ENCODE measurements at places on chromosomes 2 and 18.
A peak's percentile ranks its signal among the peaks of the same experiment; 100 is the strongest.

GRCh38 chr2:45607701-45608100 lies 3.4 kb downstream of the SRBD1 start:
- DNase-seq: peak; percentile 18

GRCh38 chr18:50928551-50928950 lies 39.3 kb upstream of the ELAC1 start:
- no peak for DNase-seq

- DNase-seq: no peak
Measured at GRCh38 chr2:166321076-166321475, 54.7 kb downstream of the SCN9A start.

DNA sequence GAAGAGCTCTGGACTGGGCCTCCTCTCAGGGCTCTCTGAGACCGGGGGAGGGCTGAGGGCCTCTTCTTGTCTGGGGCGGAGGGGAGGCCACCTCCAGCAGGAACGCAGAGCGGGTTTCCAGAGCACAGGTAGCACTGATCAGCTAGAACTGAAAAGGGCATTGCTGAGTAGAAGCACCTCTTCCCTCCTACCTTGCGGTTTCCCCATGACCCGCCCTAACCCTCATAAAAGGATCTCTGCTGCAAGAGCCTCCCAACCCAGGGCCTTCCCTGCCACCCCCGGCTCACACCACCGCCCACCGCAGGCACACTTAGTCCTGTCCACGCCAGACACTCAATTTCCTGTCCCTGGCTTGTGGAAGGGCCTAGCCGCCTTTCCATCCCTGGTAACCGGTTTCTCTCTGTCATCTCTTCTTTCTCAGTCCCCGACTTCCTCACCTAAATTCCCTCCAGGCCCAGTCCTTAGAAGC lies 966 bp downstream of the ADCY3 start:
- DNase-seq: peak; percentile 53

DNA sequence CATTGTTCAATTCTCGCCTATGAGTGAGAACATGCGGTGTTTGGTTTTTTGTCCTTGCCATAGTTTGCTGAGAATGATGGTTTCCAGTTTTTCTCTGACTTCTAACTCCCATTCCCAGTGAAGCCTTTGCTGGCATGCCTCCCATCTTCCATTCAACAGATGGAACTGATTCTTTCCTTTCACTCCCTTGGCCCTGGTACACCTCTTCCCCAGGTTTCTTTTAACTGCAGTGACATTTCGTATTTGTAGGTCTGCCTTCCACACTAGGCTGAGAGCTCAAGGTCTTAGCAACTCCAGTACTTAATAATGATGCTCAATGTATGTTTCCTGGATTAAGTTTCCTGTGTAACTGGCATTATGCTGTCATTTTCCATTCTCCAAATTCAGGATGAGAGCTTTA lies 48.5 kb downstream of the GAREM1 start:
- peak; percentile 90 for DNase-seq
